NCI-H187 (cell line): ENCODE measurements at places on chromosomes 11 and 22.
A peak's percentile ranks its signal among the peaks of the same experiment; 100 is the strongest.

DNA sequence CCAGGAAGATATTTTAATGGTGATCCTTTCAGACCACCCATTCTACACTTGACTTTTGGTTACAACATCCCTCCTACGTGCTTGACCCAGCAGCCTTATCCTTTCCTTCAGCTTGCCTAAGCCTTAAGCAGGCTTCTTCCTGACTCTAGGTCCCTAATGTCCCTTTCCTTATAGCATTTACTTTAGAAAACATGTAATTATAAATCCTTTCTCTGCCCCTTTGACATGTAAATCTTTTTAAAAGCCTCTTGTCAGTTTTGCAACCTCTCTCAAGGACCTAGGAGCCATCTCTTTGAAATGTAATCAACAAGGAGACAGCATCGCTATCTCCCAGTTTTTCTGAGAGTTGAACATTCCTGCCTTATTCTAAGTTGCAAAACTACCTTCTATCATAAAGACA lies 1255.2 kb downstream of the LRRC4C start:
- no peak for DNase-seq

- DNase-seq, result no peak
Measured at GRCh38 chr22:38089474-38089851, 5.5 kb upstream of the SLC16A8 start.

- DNase-seq, result peak; percentile 29
Measured at GRCh38 chr11:126060757-126061171, 1.9 kb downstream of the CDON start.

DNA sequence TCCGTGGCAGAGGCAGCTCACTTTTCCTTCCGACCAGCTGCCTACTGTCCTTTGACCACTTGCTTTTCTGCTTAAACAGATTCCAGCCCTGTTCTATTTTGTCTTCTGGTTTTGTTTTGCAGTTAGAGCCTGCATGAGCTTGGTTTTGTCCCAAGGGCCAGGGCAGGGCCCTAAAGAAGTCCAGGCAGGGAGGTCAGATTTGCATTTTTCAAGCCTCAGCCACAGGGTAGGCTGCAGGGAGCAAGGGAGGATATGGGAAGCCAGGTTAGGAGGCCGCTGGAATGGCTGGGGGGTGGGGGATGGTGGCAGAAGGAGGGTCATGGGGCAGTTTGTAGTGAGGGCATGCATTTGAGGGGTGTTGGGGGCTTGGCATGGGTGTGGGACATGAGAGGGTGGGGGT lies 23.1 kb downstream of the FADD start:
- no peak for DNase-seq

- DNase-seq, result no peak
Measured at GRCh38 chr22:47623763-47624148, 861.3 kb downstream of the TBC1D22A start.

DNA sequence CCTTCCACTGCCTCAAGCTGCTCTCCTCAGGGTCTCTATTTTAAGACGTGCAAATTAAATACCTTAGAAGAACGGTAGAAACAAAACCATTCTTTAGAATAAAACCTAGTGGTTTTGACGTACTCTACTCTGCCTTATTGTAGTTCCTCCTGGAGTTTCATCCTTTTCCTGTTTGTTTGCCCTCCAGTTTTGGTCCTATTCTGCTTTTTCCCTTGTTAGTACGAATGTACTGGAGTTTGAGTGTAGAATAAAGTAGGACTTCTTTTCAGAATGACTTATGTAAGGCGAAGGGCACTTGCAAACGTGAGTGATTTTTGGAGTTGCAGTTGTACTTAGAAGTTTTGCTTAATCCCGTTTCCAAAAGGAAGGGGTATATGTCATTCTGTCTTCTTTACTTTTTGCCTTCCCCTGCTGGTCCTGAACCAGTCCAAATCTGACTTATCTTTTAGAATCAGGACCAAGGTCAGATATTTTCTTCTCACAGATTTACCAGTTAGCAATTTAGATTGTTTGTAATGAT lies 1.4 kb downstream of the SIK2 start:
- DNase-seq, result no peak

- DNase-seq, result no peak
Measured at GRCh38 chr11:70510571-70510970, 112.2 kb downstream of the CTTN start.

GRCh38 chr11:97972731-97973130 lies 1048.0 kb upstream of the CNTN5 start:
- DNase-seq, result no peak

- DNase-seq, result no peak
Measured at GRCh38 chr11:68076371-68077042, 37.7 kb downstream of the TCIRG1 start.
